H4 (cell line): ENCODE measurements at places on chromosomes 5 and 9.
A peak's percentile ranks its signal among the peaks of the same experiment; 100 is the strongest.

- no peak for DNase-seq
Measured at GRCh38 chr9:69515810-69516209, 156.4 kb downstream of the APBA1 start.

GRCh38 chr9:33220681-33221567, 19.0 kb upstream of the SPINK4 start:
- no peak for DNase-seq

GRCh38 chr5:54985301-54986268, at the start of gene ESM1:
ESM1 (minus strand) TSS chr5:54985593; CDS start chr5:54985517, 76 bp downstream.
- DNase-seq: peak; percentile 70

DNA sequence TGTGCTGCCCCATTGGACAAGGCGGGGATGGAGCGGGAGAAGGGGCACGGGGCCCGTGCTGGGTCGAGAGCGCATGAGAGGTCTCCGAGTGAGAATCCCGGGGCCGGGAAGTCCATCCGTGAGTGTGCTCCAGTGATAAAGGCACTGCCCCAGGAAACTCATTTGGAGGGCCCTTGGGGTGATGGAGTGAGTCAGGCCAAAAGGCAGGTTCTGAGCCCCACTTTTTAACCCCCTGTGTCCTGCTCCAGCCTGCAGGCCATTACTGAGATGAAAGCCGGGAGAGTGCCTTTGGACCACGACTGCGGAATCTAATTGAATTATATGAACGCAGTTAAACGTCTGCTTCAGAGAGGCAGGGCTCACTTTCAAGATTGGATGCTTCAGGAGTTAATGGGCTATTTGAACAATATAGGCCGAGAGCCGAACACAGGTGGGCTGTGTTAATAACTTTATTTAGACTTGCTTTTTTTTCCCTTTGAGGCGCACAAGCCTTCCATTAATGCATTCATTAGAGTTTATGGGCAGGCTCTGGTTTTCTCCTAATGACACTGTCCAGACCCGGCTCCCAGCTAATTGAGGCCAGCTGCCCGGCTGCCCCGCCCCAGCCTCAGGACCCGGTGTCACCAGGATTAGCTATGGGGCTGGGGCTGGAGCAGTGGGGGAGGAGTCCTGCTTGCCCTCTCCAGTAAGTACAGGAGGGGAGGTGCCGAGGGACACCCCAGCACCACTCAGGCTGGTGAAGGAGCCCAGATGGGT, 79.1 kb upstream of the LMX1B start:
- no peak for DNase-seq

- DNase-seq: no peak
Measured at GRCh38 chr5:33769968-33770367, 121.8 kb downstream of the ADAMTS12 start.

DNA sequence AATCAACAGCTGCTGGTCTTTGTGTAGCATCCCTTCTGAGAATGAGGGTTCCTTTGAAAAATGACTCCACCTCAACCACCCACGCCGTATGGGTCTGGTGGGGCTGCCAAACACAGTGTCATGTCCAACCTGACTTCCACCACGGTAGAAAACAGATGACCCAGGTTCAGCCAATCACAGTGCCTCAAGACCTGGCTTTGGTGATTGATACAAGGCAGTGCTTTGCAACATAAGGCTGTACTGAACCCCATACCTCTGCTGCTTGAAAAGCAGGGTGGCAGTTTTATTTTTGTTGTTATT, 11.5 kb upstream of the TGFBR1 start:
- DNase-seq: no peak

GRCh38 chr5:133977161-133977787, 8.8 kb upstream of the C5orf15 start:
- no peak for DNase-seq

- DNase-seq: no peak
Measured at GRCh38 chr5:89536020-89536419, 653.0 kb upstream of the MEF2C start.

- DNase-seq: peak; percentile 48
Measured at GRCh38 chr5:174520420-174521396, 203.7 kb upstream of the MSX2 start.

DNA sequence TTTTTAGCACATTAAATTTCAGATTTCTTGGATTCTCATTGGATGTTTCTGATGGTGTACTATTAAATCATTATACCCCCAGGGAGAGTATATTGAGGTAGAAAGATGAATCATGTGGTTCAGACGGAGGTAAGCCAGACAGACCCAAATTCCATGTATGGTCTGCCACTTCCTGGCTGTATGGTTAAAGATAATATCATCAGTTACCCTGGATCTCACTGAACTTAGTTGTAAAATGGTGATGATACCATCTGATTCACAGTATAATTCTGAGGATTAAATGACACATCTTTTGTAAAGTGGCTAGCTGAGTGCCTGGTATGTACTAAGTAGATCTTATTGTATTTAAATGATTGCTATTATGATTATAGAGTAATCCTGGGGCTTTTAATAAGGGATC, 9.3 kb downstream of the SLC27A6 start:
- no peak for DNase-seq

DNA sequence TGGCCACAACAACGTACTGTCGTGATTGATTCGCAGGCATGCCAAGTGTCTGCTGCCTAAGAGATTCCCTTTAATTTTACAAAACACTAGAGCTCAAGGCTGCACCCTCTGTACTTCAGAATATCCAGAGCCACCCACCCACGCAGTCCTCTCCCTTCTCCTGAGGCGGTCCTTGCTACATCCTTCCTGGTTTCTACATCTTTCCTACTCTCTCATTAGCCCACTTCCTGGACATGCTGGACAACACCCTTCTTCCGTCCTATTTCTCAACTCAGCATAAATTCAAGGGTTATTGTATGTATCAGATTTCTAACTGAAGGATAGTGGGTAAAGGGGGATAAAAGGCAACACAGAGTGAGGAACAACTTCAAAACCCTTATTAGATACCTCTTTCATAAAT, 148.4 kb upstream of the MAP3K1 start:
- no peak for DNase-seq

DNA sequence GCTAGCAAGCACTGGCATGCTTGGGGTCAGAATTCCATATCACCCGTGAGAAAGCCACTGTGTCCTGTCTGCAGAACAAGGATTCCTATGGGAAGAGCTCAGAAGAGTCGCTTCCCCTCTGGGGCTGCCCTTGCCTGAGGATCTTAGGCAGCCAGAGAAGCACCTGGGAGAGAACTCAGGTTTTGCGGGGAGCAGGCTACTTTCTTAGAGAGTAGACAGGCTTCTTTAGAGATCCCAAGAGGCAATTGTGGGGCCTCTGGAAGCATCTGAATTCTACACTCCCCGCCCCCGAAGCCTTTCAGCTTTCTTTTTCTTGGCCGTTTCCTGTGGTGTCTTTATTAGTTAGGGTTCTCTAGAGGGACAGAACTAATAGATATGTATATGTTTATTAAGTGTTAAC, 40.9 kb downstream of the PHF2 start:
- DNase-seq: no peak

GRCh38 chr5:97162045-97162444, 19.6 kb upstream of the LIX1 start:
- peak; percentile 74 for DNase-seq

- DNase-seq: no peak
Measured at GRCh38 chr9:133906932-133907910, 84.9 kb downstream of the VAV2 start.

DNA sequence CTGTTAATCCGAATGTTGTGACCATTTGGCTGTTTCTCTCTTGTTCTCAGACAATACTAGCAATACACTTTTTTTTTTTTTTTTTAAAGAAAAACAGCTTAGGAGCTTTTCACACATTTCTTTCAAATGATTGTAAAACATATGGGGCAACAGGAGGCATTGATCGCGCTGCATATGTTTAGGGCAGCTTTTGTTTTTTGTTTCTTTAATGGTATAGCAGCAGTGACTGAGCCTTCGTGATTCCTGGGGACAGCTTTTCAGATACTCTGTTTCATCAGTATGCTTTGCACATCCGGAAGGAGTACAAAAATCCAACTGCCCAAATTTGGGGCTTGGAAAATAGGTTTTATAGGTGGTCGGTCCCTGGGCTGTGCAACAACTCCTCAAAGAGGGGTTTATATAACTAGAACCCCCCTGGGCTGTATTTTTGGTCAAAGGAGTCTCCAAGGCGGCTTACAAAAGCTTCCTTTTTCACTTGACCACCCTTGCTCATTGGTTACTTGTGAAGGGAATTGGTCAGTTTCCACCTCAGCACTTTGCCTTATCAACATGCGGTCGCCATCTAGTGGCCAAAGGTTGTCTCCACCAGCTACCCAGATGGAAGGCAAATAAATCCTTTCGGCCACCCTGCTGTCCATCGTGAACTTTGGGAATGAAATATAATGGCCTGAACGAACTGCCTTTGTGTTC, 91.8 kb downstream of the PDE6A start:
- DNase-seq: peak; percentile 65

- DNase-seq: no peak
Measured at GRCh38 chr9:107175816-107176435, 107.2 kb upstream of the RAD23B start.

GRCh38 chr9:19018201-19018600, 14.8 kb downstream of the SAXO1 start:
- DNase-seq: no peak

GRCh38 chr5:14226992-14227391, 83.8 kb downstream of the TRIO start:
- DNase-seq: no peak

DNA sequence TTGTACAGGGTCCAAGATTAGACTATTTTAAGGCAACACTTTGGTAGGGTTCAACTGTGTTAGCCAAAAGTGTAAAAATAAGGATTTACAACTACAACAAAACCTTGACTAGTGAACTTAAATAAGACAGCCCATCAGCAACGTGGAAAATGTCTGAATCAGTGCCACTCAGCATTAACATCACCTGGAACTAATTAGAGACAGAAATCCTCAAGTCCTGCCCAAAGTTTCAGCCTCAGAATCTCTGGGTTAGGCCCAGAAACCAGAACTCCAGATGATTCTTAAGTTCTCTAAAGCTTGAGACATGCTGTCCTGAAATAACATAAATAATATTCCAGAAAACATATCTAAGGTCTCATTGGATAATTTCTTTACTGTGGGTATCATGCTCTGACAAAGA, 118.6 kb downstream of the SEMA6A start:
- DNase-seq: no peak

DNA sequence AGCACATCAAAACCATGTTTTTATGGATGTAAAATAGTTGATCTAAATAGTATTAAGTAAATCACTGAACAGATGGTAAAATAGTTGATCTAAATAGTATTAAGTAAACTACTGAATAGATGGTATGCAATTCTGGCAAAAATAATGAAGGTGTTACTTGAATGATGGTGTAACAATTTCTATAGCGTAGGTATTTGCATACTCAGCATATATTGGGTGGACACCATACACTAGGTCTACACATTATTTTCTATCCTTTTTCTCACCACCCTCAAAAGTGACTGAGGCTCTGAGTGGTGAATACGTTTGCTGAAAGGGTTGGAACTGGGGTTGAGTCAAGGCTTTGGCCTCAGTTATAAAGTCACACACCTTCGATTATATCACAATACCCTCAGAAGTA, 81.3 kb downstream of the ATP10B start:
- no peak for DNase-seq

DNA sequence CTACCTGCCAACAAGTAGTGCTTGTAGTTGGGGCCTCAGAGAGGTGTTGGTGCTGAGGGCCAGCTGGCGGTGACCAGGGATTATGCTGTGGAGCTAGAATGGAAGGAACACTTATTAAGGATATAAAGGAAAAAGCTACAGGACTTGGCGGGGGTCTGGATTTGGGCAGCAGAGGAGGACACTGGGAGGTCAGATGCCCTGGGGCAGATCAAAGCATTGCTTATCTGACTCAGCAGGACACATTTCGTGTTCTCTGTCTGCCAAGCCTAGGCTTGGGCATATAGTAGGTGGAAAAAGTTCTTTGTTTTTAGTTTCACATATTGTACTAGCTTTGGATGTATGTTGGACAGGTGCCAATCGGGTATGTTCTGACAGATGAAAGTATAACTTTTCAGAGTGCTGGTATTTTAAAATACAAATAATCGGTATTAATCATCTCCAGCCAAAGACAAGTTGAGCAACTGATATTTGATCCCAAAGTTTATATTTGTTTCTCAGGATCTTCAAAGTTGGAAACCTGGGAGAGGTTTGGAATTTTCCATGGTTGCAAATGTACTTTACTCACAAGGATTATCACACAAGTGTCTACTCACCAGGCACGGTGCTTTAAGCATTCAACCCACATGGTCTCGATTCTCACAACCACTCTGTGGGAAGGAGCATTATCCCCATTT, 69.4 kb downstream of the IQGAP2 start:
- no peak for DNase-seq

DNA sequence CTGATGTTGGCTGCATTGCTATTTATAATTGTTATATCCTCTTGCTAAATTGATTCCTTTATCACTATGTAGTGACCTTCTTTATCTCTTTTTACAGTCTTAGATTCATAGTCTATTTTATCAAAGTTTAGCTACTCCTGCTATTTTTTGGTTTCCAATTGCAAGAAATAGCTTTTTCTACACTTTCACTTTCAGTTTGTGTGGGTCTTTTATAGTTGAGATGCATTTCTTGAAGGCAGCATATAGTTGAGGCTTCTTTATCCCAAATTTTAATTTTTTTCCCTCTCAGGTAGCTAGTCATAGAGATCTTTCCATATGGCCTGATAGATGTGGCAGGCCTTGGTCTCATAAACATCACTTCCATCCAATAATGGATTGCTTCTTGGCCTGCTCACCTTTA, 228.5 kb downstream of the COMMD10 start:
- DNase-seq: no peak

- DNase-seq: no peak
Measured at GRCh38 chr5:25090275-25090674, 445.5 kb upstream of the CDH10 start.

- DNase-seq: no peak
Measured at GRCh38 chr9:123364241-123364824, 8.3 kb downstream of the CRB2 start.

- DNase-seq: no peak
Measured at GRCh38 chr9:132768932-132769905, 99.0 kb downstream of the GTF3C4 start.

- DNase-seq: no peak
Measured at GRCh38 chr5:157518963-157519362, 56.6 kb downstream of the ADAM19 start.

GRCh38 chr9:31321256-31321655, 1063.2 kb upstream of the ACO1 start:
- DNase-seq: no peak

GRCh38 chr5:138952962-138953361, 77.8 kb upstream of the LRRTM2 start:
- DNase-seq: no peak

DNA sequence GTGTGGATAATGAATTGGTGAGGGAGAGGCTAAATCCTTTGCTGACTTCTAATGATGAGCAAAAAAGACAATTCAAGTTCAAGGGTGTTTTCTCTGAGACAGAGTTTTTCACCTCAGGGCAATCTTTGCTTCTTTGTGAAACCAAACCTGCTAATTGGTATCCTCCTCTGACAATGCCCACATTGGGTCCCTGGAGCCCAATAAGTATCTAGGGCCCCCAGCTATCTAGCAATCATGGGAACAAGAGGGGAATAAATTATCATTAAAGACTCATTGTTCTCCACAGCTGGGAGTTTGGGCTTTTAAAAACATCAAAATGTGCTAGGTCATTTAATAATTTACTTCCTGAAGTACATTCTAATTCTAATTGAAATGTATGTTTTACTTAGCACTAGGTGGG, 227.3 kb downstream of the TMEM167A start:
- DNase-seq: no peak

- no peak for DNase-seq
Measured at GRCh38 chr5:160450164-160450932, 28.7 kb downstream of the PTTG1 start.
